NB4 (cell line): ENCODE measurements at places on chromosomes 11 and 22.

GRCh38 chr11:57340039-57340615, 2.0 kb downstream of the P2RX3 start:
- DNase-seq, result peak; percentile 62

GRCh38 chr11:95097209-95097608, 7.6 kb downstream of the ENDOD1 start:
- DNase-seq, result no peak

DNA sequence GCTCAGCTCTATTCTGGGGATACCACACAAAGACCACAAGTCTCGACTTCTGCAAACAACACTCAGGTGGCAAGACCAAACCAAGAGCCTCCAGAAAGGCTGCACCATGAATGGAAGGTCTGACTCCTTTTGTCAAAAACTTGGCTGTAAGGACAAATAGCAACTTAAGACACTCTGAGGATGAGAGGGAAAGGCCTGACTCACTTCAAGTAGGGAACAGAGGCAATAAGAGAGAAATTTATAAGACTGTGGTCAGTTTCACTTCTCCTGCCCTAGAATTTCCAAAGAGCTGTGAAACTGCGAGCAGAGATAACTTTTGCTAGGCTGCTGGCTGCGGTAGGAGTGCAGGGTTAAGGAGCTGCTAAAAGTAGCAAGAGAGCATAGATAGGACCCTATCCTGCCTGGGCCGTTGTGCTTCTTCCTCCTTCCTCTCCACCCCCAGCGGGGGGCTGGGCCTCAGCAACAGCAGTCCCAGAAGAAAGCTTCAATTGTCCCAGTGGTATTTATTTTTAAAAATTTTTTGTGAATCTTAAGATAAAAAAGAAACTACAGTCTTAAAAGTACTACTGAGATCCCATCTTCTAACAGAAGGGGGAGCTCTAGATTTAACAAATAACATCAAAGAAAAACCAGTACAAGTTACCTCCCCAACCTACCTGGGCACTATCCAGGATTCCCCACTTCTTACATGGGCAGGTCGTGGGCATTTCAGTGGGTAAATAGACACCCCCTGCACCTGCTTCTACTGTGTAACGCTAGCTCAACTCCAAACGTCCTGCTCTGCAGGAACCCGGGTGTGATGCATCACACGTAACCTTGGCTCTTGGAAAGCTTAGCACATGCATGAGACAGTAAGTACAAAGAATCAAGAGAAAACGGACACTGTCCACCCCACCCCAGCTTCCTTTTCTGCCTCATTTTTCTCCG, 66.4 kb downstream of the SGSM3 start:
- DNase-seq, result peak; percentile 96

DNA sequence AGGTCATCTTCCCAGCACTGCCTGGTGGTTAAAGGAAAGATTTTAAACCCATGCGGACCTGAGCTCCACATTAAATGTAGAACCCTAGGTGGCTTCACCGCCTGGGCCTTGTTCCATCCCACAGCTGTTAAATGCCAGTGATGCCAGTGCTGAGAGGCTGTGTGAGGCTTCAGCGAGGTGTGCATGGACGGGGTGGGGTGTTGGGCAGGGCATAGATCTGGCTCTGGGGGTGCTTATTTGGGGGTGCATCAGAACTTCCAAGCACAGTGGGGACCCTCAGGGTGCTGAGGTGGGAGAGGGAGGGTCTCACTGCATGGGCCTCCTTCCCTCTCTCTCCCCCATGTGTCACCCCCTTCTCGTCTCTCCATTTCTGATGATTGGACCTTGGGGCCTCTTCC, 90.1 kb upstream of the B3GAT1 start:
- DNase-seq, result no peak

- DNase-seq, result peak; percentile 59
Observed at GRCh38 chr11:73950869-73951710, at the start of gene DNAJB13. TSS of gene DNAJB13 (plus strand) at chr11:73951026. CDS start at chr11:73951070, 44 bp downstream.
